C1 segment of cervical spinal cord (tissue), 14 donors: ENCODE measurements at places on chromosomes 1 and 21.

GRCh38 chr1:33380811-33381210 is 50.1 kb downstream of the PHC2 start:
- DNase-seq = no peak

GRCh38 chr1:8373581-8374241 is 55.8 kb downstream of the SLC45A1 start:
- DNase-seq = no peak

DNA sequence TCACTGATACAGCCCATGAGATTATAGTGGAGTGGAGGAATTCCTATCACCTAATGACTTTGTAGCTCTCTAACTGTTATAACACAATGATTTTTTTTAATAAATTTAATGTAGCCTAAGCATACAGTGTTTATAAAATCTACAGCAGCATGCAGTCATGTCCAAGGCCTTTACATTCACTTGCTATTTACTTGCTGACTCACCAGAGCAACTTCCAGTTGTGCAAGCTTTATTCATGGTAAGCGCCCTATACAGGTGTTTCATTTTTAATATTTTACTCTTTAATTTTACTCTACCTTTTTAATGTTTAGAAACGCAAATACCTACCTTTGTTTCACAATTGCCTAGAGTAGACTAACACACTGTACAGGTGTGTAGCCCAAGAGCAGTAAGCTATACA is 1652.2 kb downstream of the BRINP3 start:
- DNase-seq = no peak

- DNase-seq = no peak
Measured at GRCh38 chr21:37389456-37389855, 22.9 kb downstream of the DYRK1A start.

DNA sequence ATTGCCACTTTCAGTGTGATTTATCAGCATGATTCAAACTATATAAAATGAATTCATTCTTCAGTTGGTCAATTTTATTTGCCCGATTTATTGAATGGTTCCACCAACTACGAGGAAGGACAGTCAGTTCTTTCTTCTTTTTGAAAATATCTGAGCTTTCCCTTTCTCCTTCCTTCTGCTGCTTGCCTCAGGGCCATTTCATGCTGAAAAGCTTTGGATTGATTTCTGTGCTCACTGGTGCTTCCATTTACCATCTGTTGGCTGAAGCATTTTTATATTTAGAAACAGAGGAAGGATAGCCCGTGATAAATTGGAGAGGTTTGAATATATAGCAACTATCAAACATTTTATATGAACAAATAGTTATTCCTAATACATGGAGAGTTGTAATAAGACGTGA is 68.9 kb upstream of the ADAMTS5 start:
- DNase-seq = no peak

- no peak for DNase-seq
Measured at GRCh38 chr1:214331827-214332423, 51.0 kb downstream of the SMYD2 start.

DNA sequence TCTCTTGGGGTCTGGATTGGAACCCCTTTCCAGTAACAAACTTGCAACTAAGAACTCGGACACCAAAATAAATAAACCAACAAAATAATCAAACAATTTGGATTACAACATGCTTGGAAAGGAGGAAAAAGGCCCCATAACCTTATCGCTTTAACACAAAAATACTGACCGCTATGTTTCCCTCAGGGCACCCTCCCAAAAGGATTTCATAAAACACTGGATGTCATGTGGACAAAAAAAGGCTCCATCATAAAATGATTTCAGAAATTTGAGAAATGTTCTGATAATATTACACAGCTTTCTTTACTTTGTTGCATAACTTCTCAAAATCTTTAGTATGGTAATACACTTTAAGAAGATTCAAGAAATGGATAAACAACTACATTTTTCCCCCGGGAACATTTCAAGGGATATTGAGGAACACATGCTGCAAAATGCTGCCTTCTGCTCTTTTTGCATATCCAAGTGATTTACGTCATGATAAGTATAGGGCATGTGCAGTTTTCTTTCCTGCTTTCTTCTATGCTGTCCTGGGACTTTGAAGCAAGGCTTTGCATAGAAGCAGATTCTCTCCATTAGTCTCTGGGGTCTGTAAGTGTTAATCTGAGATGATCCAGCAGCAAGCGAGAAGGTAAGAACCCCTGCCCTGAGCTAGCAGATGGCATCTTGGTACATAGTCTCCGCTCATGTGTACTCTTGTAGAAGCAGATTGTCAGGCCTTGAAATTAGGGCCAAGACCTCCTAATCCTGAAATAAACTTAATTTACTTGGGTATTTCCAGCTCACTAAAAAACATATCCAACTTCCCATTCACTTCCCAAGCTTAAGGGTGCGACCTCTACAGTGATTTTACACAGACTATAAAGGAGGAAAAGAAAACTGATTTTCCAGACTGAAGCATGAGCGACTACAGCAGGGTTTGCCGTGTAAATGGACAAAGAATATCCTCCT is 85.5 kb upstream of the KIAA0040 start:
- DNase-seq = no peak

DNA sequence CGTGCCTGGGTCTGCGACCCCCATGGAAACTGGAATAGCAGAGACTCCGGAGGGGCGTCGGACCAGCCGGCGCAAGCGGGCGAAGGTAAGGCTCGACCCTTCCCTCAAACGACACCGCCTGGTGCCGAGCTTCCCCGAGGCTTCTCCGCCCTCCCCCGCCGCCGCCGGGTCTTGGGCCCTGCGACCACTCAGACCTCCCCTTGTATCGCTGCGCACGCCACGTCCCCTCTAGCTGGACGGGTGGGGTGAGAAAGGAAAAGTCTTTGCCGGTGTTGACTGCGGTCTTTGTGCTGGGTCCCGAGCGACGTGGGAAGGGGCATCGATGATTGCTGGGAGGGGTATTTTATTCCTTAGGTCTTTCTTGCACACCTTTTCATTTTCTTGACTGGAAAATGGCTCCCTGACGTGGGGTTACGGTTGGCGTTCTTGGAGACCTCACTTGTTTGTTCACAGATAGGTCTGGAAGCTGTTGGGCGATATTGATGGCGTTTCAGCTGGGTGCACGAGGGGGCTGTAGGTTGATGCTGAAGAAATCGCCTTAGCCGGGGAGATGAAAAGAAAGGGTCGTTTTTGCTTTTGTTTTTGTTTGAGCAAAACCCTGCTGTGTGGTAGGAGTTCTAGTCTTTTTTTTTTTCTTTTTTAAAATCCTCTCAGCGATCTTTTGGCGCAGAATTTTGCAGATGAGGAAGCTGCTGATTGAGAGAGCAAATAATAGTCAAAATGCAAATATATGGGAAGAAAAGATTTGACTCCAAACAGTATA is 776 bp downstream of the KDM1A start:
- no peak for DNase-seq

GRCh38 chr1:115781343-115781742 is 12.8 kb upstream of the CASQ2 start:
- DNase-seq = no peak

- no peak for DNase-seq
Measured at GRCh38 chr1:223322868-223323267, 41.1 kb downstream of the SUSD4 start.

DNA sequence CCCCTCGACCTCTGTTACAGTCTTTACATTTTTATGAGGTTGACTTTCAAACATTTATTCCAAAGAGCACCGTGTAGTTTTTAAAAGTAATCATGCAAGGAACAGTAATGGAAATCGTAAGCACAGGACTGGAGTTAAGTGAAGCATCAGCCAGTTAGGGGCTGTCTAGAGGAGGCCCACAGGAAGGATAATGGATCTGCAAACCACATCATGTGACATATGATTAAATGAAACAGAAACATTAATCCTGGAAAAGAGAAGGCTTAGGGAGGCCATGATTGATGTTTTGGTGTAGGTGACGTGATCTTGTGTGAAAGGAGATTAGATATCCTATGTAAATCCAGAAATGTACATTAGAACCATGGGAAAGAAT is 25.0 kb downstream of the RGS7 start:
- DNase-seq = no peak

DNA sequence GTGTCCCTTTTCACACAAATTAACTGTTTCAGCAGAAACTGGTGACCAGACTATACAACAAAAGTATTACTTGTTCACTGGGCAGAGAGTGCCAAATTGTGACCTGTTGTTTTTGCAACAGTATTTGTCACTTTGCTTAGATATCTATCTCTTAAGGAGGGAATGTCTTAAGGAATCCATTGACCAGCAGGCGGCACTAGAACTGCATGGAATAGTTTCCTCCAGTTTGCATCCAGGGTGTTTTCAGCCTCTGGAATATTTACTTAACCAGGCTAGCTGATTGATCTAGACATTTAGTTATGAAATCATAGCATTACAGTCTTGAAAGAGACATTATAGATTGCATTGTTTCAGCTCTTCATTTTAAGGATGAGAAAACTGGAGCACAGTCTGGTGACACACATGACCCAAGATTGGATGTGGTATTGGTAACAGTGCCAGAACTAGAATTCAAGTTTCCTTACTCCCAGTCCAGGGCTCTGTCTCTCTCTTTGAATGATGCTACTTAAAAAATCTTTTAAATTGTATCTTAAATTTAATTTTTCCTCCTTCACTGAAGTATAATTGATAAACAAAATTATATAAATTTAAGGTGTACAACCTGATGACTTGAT is 16.9 kb downstream of the RPTN start:
- DNase-seq = peak; percentile 2

DNA sequence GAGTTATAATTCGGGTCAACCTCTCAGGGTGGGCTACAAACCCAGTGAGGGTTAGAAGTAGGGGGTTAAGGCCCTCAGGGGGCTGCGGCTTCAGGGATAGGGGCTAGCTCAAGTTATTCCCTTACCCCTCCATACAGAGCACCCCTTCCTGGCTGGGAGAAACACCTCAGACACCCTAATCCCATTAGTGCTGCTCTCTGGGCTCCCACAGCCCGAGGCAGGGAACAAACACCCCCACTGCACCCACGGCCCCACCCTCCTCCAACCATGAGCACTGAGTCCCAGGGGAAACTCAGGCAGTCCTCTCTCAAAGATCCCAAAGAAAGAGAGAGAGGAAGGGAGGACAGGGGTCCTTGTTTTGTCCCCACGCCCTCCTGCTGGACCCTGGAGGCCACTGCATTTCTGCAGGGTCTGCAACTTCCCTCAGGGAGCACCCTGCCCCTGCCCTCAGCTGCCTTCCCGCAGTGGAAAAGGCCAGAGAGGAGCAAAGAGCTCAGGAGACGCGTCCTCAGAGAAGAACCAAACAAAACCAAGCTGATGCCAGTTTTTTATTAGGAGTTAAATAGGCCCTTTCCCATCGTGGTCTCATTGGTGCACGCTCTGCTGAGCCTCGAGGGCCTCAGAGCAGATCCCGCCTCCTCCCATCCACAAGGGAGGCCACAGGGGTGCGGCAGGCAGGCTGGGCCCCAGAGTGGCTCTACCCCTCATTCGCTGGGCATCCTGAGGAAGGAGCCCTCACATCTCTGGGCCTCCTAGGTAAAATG is 1.4 kb upstream of the S100A4 start:
- no peak for DNase-seq

DNA sequence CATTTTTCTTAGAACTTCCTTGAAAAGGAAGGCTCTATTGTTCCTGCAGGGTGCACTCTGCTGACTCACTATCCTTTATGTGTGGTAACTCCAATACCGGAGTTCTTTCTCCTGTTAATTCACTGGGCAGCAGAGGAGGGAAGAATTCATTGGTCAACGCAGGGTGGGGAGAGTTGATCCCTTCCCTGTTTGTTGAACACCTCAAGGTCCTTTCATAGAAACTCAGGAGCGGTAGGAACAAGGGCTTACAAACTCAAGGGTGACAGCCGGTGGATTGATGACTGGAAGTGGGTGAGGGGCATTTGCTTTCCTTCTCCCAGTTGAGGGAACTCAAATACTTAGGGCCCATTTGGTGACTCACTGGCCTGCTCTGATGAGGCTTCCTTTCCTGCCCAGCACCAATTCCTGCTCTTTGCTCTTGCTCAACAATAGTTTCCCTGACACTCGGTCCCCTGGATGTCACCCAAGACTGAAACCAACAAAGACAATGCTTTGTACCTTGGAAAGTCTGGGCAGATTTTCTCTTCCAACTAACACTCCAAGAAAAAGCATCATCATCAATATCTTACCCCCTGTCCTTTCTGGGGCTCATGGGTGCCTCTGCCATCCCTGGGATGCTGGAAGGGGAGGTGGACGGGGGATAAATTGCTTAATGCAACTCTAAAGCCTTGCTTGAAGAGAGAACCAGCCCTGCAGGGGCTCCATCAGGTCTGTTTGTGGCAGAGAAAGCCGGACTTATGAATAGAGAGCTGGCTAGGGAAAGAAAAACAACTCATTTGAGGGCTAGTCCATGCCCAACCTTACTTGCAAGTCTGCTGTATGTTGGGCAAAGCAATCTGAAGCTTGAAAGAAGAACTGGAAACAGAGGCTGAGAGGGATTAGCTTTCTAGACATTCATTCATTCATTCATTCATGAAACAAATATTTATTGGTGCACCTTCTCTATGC is 9.3 kb downstream of the SLC26A9 start:
- DNase-seq = peak; percentile 81

GRCh38 chr1:208942394-208943130 is 641.0 kb upstream of the CAMK1G start:
- no peak for DNase-seq

- no peak for DNase-seq
Measured at GRCh38 chr1:243979396-243979795, 71.7 kb upstream of the ZBTB18 start.

GRCh38 chr1:33698361-33699035 is 165.4 kb upstream of the HMGB4 start:
- DNase-seq = no peak

- DNase-seq = peak; percentile 26
Measured at GRCh38 chr21:42254651-42255601, 36.0 kb downstream of the ABCG1 start.

DNA sequence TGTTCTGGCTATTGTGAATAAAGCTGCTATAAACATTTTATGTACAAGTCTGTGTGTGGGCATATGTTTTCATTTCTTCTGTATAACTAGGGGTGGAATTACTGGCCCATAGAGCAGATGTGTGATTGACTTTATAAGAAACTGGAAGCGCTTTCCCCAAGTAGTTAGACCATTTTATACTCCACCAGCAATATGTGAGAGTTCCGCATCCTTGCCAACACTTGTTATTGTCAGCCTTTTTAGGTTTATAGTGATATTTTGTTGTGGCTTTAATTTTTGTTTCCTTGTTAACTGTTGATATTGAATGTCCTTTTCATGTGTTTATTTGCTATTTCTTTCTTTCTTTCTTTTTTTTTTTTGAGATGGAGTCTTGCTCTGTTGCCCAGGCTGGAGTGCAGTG is 9.4 kb downstream of the MAN1C1 start:
- no peak for DNase-seq

DNA sequence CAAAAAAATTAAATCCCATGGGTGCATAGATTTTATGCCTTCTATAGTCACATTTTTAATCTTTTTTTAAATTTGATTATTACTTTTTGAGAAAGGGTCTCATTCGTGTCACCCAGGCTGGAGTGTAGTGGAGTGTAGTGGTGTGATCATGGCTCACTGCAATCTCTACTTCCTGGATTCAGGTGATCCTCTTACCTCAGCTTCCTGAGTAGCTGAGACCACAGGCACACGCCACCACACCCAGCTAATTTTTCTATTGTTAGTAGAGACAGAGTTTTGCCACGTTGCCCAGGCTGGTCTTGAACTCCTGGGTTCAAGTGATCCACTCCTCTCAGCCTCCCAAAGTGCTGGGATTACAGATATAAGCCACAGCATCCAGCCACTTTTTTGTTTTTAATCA is 10.4 kb downstream of the CBR3 start:
- no peak for DNase-seq

- no peak for DNase-seq
Measured at GRCh38 chr1:77876884-77877283, 11.5 kb upstream of the NEXN start.
